ENCODE measurements at places on chromosomes 4 and X.

DNA sequence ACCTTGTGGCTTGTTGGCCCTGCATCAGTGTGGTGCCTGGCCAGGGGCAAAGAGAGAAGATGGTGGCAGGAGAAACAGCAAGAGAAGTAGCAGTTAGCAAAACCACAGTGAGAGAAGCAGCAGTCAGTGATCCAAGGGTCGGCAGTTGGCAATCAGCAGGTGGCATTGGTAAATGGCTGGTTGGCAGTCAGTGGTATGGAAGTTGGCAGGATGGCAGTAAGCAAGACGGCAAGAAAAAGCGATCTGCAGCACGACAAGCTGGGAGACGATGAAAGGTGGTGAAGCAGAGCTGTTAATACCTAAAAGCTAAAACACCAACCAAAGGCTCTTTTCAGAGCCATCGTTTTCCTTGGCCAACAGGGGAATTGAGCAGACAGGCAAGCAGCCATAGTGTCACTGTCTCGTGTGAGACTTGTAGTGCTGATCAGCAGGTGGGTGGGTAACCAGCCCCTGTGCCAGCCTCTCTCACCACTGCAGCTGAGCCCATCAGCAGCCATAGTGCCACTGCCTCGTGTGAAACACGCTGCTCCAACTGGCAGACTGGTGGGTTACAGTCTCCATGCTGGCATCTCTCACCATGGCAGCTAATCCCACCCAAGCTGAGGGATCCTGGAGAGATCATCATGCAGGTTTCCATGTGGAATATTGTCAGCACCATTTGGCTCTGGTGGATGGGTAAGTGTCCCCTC lies 2078.4 kb downstream of the PCDH7 start:
- DNase-seq, result no peak

- DNase-seq, result no peak
Observed at GRCh38 chr4:186471441-186471840, 83.9 kb downstream of the MTNR1A start.

GRCh38 chrX:43968359-43968781 lies 4.8 kb downstream of the NDP start:
- no peak for DNase-seq

DNA sequence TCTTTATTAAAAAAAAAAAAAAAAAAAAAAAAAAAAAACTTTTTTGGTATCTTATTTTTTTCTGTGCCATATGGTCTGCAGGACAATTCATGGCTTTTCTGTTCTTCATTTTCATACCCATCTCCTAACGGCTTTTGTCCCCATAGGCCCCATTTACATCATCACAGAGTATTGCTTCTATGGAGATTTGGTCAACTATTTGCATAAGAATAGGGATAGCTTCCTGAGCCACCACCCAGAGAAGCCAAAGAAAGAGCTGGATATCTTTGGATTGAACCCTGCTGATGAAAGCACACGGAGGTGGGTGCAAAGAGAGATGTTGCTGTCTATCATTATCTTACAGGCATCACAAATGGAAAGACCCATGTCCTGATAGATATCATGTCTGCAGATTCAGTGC lies 49.1 kb downstream of the PDGFRA start:
- no peak for DNase-seq

DNA sequence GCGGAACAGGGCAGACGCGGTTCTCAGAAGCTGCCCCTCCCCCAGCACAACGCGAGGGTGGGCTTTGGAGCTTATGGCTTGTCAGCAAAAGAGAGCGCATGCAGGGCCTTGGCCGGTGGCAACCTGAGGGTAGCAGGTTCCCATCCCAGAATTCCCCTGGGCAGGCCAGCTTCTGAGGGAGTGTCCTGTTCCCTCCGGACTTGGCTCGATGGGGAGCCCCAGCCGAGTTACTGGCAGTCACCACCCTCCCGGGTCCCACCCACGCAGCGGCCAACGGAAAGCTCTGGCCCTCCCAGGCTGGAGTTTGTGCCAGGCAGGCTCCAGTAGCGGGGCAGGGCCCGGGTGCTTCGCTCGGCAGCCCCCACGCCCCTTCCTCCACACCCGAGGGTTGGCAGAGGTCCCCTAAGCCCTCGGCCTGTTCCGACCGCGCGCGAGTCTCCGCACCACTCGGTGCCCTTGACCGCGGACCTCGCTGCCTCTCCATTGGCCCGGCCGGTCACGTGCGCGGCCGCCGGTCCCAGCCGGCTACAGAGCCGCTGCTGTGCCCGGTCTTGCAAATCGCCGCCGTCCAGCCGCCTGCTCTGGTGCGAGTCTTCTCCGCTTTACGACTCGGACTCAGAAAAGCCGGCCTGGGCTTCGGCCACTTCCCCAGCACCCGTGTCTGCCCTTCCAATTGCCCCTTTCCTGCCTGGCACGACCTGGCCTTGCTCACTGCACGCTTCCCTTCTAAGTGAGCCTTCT lies 20.9 kb upstream of the MTM1 start:
- DNase-seq, result no peak

GRCh38 chrX:153702336-153703035 lies 14.8 kb downstream of the SLC6A8 start:
- no peak for DNase-seq

All from stimulated activated CD8-positive, alpha-beta memory T cell treated with anti-CD3 and anti-CD28 coated beads, Interleukin-4, amount 100 ng/mL, for 1 hour (primary cell).